ENCODE measurements at places on chromosomes 11 and 22. TPM values are rescaled to one million over a fixed set of nuclear protein-coding genes. Genes with fewer than 3 reads are reported as not detected.

ADM2 gene
- total RNA-seq, result 4.1 TPM

IGLL5 gene
- not detected for total RNA-seq

LYVE1 gene
- total RNA-seq, result 9.1 TPM

C11orf52 gene
- 8.7 TPM for total RNA-seq

VSIG10L2 gene
- not detected for total RNA-seq

PATE2 gene
- not detected for total RNA-seq

DMC1 gene
- total RNA-seq, result 3.0 TPM

DHCR7 gene
- 159 TPM for total RNA-seq

MOB2 gene
- total RNA-seq, result 12.5 TPM

WNT11 gene
- total RNA-seq, result 13.2 TPM

GSTT2 gene
- total RNA-seq, result not detected

XKR3 gene
- 0.33 TPM for total RNA-seq

TRPM5 gene
- 0.07 TPM for total RNA-seq

SIDT2 gene
- 27.1 TPM for total RNA-seq

OR4X2 gene
- total RNA-seq, result not detected

NECTIN1 gene
- total RNA-seq, result 7.4 TPM
